Stimulated activated naive CD4-positive, alpha-beta T cell (primary cell): ENCODE measurements at places on chromosomes 2 and 18.

DNA sequence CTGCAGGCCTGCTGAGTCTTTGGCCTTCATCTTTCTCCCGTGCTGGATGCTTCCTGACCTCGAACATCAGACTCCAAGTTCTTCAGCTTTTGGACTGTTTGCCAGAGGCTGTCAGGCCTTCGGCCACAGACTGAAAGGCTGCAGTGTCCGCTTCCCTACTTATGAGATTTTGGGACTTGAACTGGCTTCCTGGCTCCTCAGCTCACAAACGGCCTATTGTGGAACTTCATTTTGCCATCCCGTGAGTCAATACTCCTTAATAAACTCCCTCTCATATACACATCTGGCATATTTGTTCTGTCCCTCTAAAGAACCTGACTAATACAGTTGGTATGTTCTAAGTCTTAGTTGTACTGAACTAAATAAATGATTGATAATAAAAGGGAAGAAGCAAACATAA, 702.8 kb upstream of the LINC00305 start:
- DNase-seq = no peak

DNA sequence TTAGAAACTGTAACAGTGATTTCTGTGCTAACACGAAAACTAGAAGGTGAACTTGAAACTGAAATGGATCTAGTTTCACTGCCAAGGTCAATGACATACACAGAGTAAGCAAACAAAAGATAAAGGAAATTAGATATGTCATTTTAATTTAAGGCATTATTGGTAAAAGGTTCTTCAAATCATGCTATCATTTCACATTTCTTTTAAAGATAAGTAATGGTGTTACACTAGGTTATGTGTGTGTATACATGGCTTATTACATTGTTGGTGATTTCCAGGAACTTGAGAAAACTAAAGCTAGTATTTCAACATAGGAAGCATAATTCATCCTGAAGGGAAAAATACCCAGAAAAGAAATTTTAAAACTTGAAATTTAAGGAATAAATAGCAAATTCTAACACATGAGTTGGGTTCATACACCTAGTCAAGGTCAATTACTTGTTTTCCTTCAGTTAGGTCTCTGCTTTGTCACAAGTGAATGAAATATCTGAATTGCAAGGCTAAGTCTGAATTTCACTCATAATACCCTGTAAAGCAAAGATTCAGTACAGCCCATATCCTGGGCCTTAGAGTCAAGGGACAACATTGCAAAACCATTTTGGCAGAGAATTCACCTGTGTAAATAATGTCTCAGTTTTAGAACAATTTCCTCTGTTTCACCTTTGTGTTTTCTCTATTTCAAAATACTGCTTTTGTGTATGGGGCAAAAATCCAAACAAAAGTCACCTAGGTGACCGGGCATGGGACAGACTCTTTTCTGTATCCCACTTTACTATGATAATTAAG, 141.6 kb downstream of the SRBD1 start:
- no peak for DNase-seq

DNA sequence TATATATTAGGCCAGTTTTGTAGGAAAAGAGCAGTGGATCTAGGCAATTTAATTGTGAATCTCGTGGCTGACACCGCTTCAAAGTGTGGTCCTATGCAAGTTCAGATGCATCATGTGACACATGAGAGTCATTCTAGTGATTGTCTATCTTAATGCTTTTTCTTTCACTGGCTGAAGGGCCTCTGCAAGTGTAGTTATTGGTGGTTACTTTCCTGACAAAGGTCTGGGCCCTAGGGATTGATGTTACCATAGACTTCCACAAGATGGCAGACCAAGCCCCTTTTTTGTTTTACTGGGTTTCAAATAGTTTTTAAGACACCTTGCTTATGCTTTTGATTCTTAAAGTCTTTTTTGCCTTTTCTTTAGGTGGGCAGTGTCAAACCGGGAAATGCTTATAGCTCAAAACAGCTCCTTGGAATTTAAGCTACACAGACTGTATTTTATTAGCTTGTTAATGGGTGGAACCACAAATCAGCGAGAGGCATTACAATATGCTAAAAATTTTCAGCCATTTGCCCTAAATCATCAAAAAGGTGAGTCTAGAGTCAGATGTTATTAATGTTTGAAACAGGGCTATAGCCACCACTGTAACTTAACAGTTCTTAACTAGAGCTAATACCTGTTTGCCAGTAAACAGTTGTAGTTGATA, 25.9 kb downstream of the CD8A start:
- no peak for DNase-seq

DNA sequence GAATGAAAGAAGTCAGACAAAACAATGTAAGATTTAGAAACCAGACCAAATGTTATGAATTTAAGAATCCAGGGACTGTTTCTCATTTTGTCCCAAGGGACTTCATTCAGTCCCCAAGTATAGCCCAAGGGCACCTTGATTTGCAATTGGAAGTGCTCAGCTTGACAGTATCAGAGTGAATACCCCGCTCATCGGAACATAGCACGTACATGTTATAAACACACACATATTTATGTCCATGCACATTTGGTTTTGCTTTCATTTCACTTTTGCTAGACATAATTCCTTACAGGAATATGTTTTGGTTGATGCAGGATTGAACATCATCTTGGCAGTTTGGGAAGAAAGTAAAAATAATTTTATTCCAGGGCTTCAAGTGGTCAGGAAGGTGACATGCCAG, 100.2 kb downstream of the PID1 start:
- no peak for DNase-seq

DNA sequence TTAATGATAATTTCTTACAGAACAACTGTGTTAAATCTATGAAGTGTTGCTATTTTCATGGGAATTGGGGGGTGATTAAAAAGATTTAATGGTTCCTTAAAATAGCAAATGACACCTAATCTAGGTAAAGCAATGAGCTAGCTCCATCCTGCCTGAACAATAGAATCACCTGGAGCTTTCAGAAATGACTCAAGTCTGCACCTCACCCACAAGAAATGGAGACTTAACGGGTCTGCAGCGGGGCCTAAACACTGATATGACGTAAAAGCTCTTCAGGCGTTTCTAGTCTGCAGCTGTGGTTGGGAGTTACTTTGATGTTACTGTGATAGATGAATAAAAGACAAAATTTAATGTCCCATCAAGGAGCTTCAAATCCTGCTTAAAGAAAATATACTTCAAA, 328.2 kb downstream of the RND3 start:
- no peak for DNase-seq

DNA sequence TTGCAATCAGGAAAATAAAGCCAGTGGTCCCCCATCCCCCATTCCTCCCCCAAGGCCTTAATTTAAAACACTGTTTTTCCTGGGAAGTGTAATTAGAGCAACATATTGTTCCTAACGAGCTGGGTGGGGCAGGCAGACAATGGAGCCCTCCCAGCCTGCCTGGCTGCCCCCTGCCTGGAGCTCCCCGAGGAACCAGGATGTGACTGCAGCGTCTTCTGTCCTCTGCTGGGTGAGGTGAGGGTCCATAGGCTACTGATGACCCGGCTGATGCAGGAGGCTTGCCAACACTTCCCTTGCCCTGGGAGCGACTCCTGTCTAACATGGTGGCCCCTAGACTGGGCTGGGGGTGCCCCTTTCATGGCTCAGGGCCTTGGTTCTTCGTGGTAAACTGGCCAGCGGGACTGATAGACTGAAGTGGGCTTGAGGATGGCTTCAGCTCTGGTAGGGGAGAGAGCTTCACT, 152.4 kb downstream of the DYSF start:
- no peak for DNase-seq

DNA sequence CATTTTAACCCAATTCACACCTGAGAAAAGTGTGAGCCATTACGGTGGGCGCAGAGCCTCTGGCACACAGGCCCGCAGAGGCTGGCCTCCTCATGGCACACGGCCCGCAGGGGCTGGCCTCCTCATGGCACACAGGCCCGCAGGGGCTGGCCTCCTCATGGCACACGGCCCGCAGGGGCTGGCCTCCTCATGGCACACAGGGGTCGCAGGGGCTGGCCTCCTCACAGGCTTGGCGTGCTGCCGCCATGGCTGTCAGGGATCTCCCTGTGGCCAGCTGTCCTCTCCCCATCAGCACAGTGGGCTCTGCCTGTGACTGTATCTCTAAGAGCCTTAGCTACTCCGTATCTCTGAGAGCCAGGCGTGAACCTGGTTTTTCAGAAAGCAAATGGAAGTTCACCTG, 24.6 kb downstream of the ANO7 start:
- DNase-seq = no peak

GRCh38 chr2:95023222-95023597, 2.3 kb upstream of the MAL start:
- DNase-seq = peak; percentile 79

DNA sequence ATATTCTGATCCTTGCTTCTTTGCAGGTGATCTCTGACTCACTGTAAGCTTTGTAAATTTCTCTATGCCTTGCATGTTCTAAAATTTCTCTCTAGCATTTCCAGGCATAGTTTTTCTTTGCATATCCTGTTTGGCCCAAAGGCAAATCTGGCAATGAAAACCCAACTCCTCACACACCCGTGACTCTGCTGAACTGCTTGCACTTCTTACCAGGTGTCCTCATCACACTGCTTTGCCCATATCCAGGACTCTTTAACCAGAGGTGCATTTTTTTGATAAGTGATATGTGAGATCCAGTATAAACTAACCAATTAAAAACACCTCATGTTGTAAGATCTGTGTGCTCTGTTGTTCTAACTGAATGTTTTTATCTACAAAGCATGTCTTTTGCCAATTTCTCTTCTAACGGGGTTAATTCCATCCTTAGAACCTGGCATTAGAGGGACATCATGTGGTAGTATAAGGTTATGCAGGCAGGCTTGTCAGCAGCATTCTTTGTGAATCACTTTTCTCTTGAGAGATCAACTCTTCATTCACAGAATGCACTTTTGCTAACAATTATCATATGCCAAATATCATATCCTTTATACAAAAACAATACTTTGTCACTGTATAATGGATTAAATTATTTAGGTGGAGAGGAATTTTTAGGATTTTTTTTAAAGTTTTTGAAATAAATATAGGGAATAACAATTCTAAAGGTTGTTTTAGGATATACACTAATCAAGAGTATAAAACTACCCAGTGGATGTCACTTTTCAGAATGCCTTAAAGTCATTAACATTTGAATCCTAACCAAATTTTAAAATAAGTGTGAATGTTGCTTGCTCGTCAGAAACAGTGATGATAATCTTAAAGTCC, 20.8 kb upstream of the TMX3 start:
- DNase-seq = no peak

DNA sequence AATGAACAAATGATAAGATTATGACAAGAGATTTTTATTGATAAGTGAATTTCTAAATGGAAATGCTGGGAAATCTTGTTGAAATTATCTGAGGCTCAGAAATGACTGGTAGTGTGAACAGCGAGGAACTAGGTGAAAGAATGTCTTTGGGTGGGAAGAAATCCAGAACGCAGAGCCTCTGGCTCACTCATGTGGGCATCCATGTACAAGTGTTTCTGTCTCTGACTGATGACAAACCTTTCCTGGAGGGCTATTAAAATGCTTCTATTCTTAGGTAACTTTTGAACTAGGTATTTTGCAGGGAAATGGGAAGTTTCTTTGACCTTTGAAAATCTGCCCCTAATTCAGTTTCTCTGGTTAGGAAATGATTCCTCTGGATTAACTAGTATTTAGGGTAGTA, 598.6 kb downstream of the SLC4A3 start:
- DNase-seq = no peak

GRCh38 chr2:1843646-1844045, 99.3 kb upstream of the PXDN start:
- DNase-seq = no peak

- DNase-seq = no peak
Measured at GRCh38 chr2:127996160-127996559, 31.7 kb downstream of the SAP130 start.

DNA sequence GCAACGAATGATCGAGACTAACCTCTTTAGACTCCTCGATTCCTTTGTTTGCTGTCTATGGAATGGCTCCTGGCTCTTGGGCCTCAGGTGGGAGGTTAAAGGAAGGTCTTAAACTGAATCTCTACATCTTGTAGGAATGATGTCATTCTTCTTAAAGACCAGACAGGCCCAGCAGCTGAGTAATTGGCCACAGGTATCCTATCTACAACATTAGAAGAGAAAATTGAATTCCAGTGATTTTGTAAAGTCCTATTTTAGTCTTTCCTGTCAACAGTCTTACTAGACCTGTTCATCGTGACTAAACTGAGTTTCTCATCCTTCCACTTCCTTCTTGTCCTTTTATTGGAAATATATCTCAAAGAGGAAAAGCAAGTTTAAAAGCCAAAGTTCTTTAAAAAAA, 274.8 kb downstream of the ALPK2 start:
- no peak for DNase-seq

DNA sequence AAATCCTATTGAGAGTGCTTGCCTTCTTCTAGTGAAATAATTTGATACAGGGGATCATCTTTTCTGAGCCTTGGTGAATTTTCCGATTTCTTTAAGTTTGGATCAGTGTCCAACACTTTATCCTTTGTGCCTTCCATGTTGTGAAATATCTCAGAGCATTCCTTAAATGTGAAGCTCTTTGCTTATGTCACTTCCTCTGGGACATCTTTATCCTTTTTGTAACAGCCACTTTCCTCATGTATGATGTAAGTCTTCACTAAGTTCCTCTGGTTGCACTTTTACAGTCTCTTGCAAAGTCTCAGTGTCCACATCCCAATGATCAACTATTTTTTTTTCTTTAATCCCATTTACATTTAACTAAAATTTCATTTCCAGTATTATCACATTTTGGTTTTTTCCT, 254.2 kb downstream of the EN1 start:
- no peak for DNase-seq

DNA sequence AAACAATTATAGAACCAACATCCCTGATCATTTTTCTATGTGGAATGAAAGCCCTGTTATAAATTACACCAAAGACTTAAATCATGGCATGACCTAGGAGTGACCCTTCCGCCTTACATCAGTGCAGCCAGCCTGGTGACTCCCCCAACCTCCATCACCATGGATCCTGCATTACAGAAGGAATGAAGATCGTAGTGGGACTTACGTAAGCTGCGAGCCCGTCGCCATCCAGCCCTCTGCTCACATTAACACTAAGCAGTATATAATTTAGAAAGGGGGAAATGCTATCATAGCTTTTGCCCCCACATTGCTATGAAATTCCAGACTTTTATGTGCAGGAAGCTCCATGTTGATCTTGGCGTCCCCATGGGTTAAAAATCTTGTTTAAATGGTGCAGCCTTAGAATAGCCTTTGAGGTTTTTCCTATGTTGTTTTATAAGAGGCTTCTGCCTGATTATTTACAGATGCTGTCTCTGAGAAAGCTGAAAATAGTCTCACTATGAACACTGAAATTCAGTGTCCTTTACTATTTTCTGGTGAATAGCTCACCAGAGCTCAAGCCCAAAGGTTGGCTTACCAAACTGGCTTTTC, 76.3 kb downstream of the COLEC12 start:
- no peak for DNase-seq
